KG1 (cell line): ENCODE measurements at places on chromosomes 5 and 9.

- no peak for DNase-seq
Measured at GRCh38 chr5:170216257-170216864, 16.4 kb upstream of the C5orf58 start.

DNA sequence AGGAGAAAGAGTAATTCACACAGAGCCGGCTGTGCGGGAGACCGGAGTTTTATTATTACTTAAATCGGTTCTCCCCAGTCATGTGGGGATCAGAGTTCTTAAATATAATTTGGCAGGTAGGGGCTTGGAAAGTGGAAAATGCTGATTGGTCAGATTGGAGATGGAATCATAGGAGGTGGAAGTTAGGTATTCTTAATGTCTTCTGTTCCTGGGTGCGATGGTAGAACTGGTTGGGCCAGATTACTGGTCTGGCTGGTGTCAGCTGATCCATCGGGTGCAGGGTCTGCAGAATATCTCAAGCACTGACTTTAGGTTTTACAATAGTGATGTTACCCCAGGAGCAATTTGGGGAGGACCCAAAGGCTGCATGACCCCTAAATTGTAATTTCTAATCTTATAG is 4.6 kb upstream of the CERCAM start:
- no peak for DNase-seq

- DNase-seq = no peak
Measured at GRCh38 chr5:181112476-181112875, 18.5 kb downstream of the OR2V1 start.

DNA sequence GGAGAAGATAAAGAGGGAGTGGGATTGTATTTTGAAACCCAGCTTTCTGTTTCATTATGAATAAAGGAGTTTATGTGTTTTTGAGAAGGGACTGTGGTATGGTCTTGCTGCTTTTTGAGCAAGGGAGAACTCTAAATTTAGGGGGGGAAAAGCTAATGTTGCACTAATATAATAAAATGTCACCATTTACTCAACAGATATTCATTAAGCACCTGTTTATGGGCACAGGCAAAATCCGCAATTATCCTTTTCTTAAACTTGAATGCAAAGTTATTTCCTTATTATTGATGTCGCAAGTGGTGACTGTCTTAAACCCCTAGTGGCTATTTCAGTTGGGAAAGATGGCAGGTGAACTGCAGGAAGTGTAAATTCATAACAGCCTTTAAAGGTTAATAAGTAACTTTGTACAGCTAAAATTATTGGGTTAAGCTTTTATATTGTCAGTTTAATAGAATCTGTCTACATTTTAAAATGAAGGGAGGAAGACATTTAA is 1.5 kb downstream of the CDC42SE2 start:
- DNase-seq = peak; percentile 14

DNA sequence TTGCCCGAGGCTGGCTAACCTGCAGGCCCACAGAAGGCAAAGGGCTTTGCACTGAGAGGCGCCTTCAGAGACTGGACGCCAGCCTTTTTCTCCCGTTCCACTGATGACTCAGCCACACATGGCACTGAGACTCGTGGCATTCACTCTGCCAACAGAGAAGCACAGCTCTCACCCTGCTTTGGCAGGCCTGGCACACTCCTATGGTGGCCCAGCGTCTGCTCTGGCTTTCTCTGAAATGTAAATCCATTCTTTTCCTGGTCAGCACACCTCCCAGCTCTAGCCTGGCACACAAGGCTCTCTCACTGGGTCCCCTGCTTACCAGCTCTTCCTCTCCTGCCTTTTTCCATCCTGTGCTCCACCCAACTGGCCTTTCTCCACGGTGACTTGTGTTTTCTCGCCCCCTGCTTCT is 5.9 kb upstream of the MELK start:
- no peak for DNase-seq

- no peak for DNase-seq
Measured at GRCh38 chr5:167152561-167152960, 1138.9 kb upstream of the WWC1 start.

- DNase-seq = no peak
Measured at GRCh38 chr5:67021521-67021920, 175.1 kb downstream of the CD180 start.

- DNase-seq = no peak
Measured at GRCh38 chr5:107403228-107403953, 267.3 kb downstream of the EFNA5 start.
